ENCODE measurements at places on chromosomes 1 and 21.

DNA sequence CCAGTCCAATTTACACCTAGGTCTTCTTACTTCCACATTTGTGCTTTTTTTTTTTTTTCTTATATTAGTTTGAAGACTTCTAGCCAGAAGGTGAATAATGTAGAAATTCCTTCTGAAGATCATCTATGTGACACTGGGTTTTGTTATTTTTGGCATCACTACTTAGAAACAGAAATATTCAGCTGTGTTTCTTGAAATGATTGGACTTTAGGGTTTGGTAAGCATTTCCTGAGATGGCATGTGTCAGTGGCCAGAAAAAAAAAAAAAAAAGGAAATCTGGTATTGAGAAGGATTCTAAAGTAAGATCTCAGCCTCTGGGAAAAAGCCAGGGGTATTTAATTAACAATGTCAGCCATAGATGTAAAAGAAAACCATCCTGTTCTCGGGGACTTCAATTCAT, 43.4 kb upstream of the LRRC8C start:
- H3K36me3 ChIP-seq, result peaks cover 9% of the 10 kb centered on the region
- H3K4me3 ChIP-seq, result no peak overlapping the region
- H3K4me1 ChIP-seq, result peaks cover 16% of the 10 kb centered on the region
- H3K27ac ChIP-seq, result no peak overlapping the region
- H3K27me3 ChIP-seq, result no peaks in the 10 kb centered on the region

GRCh38 chr1:61332796-61333195, 250.4 kb downstream of the NFIA start:
- DNase-seq, result no peak
- H3K4me1 ChIP-seq, result peaks cover 8% of the 10 kb centered on the region
- no peak overlapping the region for H3K27ac ChIP-seq
- no peaks in the 10 kb centered on the region for H3K36me3 ChIP-seq
- no peak overlapping the region for H3K4me3 ChIP-seq
- H3K27me3 ChIP-seq, result no peaks in the 10 kb centered on the region

GRCh38 chr21:22842875-22843274, 1844.7 kb downstream of the NCAM2 start:
- H3K36me3 ChIP-seq, result no peaks in the 10 kb centered on the region
- no peaks in the 10 kb centered on the region for H3K27me3 ChIP-seq
- no peak for DNase-seq
- no peak overlapping the region for H3K4me3 ChIP-seq
- H3K4me1 ChIP-seq, result no peaks in the 10 kb centered on the region

DNA sequence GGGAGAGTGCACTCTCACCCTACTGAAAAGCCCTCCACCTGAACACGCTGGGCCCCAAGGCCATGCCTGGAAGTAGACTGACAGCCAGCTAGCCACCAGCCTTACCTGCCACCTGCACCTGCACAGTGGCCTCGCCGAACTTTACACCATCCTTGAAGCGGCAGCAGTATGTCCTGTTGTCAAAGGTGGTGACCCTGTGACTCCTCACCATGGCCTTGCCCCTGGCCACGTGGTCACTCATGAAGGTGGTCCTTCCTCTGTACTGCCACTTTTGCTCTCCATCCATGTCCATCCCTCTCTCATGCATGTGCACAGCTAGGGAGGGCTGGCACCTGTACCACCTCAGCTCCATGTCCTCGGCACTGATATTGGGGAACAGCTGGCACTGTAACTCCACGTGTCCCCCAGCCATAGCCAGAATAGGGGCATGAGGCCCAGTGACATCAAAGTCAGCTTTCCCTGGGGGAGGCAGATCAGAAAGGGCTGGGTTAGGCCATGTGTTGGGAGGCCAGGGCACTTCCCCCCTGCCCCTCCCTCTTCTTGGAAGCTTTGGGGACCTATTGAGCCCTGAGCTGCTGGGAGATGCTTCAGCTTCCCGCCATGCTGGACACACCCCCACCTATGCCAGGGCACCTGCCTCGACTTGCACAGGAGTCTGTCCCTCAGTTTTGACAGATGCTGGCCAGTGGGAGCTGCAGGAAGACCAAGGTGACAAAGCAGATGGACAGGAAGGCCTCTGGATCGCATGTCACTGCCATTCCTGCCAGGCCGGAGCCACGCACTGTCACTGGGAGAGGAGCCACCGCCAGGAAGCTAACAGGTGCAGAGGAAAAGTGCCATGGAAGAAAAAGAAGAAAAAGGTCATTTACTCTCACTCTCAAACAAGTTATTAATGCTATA, 24.6 kb downstream of the RNF187 start:
- H3K27me3 ChIP-seq, result peaks cover 4% of the 10 kb centered on the region
- no peak overlapping the region for H3K4me3 ChIP-seq
- no peak overlapping the region for H3K27ac ChIP-seq
- H3K36me3 ChIP-seq, result no peaks in the 10 kb centered on the region
- H3K4me1 ChIP-seq, result no peaks in the 10 kb centered on the region

- H3K4me1 ChIP-seq, result no peaks in the 10 kb centered on the region
- no peak overlapping the region for H3K4me3 ChIP-seq
- H3K27ac ChIP-seq, result no peak overlapping the region
- peaks cover 85% of the 10 kb centered on the region for H3K36me3 ChIP-seq
- H3K27me3 ChIP-seq, result no peaks in the 10 kb centered on the region
Measured at GRCh38 chr1:219985169-219985568, 56.8 kb upstream of the SLC30A10 start.

Data from stomach (tissue), 19 donors.